ENCODE measurements at places on chromosomes 1 and 21.

DNA sequence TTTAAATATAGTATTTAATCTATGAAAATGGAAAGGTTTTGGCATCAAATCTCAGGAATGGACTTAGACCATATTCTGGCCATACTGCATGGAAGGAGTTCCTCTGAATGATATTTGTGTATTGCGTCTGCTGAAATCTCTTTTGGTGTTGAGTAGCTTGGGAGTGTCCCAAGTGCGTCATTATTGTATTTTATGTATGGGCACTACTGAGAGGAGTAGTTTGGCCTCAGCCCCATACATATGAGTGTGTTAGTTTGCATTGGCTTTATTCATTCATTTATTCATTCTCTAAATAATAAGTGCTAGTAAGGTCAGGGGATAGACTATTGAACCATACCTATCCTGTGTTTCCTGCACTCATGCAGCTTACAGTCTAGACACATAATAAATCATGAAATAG is 46.6 kb downstream of the CENPF start:
- DNase-seq = no peak

DNA sequence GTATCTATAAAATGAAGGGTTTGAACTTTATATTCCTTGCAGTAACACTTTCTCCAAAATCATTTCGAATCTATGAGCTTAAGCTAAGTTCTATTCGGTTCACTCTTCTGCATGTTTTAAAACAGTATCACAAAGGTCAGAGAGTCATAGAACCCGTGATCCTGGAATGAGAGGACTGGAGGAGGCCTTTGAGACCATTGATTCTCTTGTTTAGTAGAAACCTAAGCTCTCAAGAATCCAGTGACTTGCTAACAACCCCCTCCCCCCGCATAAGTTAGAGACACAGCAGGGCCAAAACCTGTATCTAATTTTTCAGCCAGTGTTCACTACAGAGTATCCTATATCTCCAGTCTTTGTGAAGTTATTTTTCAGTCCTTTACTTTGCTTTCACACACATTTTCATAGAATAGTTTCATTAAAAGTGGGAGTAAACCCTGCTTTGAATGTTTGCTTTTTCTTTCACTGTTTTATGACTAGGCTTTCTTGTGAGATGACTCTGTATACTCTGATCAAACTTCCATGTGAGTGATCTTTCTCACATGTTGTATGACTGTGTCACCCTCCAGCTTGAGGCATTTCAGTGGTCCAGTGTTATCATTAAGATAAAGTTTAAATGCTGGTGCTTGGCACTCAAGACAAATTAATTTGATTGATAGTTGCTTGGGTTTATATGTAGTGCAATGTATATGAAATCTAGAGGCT is 275.4 kb upstream of the SGIP1 start:
- DNase-seq = no peak

- no peak for DNase-seq
These were observed 23.4 kb downstream of the CCSAP start for GRCh38 chr1:229319487-229319886.

GRCh38 chr1:193769651-193770050 is 583.2 kb upstream of the B3GALT2 start:
- DNase-seq = no peak

GRCh38 chr1:240591078-240591477 is 20.9 kb downstream of the GREM2 start:
- DNase-seq = no peak

DNA sequence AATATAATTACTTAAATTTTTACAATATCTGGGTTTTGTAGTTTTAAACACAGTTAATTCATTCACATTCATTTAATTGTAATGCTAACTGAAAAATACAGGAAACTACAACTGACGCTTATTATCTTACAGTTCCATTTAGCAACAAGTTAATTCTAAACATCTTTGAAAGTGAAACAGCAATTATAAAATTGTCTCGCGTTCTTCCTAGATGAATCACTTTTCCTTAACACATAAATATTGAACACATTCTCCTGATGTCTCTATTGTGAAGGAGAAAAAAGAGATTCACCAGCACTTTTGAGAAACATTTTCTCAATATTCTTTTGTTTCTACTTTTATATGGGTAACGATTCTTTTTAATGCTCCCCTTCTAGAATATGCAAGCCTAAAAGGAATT is 6.4 kb downstream of the PTGFR start:
- DNase-seq = no peak

DNA sequence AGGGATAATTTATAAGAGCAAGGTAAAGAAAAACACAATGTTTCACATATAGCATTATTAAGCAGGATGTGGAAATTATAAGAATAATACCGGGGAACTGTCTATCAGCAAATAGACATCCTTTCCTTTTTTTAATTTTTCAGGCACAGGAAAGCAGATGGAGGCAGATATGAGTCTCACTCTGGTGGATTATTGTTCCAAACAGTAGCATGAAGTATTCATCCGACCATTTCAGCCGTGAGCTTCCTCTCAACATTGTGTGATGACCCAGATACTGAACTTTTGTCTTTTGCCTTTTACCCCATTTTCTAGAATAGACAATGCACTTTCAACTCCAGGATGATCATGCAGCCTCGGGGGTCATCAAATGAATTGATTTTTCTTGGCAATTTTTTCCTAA is 599.8 kb downstream of the ADGRL2 start:
- DNase-seq = no peak

DNA sequence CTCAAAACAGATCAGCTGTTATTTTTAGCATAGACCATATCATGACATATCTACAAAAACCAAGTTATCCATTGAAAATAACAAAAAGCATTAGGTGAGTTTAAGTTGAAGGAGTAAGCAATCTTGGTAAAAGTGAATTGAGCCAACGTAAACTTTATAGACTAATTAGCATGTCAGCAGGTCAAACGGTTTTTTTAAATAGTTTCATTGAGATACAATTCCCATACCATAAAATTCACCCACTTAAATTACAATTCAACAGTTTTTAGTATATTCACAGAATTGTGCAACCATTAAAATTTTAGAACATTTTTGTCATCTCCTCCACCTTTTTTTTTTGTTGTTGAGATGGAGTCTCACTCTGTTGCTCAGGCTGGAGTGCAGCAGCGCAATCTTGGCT is 92.1 kb downstream of the TGFBR3 start:
- DNase-seq = no peak

DNA sequence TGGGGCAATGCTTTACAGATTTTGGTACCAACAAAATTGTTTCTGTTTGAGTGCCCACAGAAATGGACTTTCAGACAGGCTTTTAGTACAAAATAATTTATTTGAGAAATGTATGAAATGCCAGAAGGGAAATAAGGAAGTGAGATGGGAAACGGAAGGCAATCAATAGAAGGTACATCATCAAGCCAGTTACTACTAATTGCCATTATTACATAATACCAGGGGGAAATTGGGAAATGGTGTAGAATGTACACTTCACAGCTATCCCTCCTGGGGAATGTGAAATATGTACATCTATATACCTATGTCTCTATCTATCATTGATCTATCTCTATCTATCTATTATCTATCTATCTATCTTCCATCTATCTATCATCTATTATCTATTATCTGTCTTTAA is 264.6 kb upstream of the B3GALT2 start:
- no peak for DNase-seq

DNA sequence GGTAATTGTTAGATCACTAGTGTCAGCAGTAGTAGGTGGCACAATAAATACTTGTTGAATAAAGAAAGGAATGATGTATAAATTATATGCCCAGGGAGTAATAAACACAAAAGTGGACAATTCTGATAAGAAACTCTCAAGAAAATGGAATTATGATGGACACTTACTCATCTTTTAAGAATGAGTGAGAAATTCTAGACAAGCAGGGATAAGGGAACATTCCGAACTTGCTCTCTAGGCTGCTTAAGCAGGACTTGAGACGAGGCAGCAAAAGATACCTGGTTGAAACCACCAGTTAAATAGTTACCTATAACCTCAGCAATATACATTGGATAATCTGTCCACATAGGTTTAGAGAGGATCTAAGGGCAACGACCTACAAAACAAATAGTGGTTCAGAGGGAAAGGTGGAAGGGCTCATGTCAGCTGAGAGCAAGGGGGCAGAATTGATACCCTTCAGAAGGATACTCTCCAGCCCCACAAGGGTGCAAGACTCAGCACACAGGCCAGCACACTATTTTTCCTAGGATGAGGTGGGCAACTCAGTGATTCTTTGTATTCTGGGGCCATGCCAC is 46.3 kb downstream of the XCL2 start:
- no peak for DNase-seq

GRCh38 chr1:103243481-103243880 is 135.2 kb upstream of the COL11A1 start:
- DNase-seq = no peak

GRCh38 chr1:181413836-181414235 is 69.5 kb upstream of the CACNA1E start:
- DNase-seq = no peak

DNA sequence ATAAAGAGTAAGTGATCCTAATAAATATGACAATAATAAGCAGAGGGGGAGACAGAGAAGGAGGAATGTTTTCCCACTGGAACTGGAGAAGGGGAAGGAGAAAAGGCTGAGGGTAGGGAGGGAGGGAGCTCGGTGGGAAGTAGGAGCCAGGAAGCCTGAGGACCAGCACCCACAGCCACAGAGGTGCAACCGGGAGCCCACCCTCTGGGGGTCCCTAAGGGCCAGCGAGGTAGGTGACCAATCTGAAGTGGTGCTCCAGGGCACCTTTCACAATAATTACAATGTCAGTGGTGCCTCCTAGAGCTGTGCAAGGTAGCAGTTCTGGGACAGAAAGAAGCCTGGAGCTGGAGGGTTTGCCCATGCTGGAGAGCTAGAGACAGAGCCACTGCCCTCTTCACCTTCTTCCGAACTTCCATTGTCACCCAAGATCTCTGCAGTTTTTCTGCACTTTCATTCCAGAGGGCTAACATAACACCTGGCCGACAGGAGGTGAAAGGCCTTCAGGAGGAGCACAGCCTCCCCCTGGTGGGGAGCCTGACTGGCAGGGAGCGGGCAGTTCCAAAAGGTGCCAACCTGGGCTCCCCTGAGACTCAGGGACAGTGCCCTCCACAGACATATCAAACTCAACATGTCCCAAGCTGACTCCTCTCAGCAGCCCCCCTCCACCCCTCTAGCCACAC is 4.1 kb upstream of the AHCYL1 start:
- DNase-seq = no peak

- no peak for DNase-seq
These were observed 61.2 kb upstream of the CCDC190 start for GRCh38 chr1:162922201-162922600.

- DNase-seq = peak; percentile 75
These were observed 444.2 kb downstream of the SETD4 start for GRCh38 chr21:35616090-35616489.

- no peak for DNase-seq
These were observed 22.1 kb upstream of the NPHP4 start for GRCh38 chr1:6014130-6014999.

- DNase-seq = no peak
These were observed 24.6 kb downstream of the C2CD2 start for GRCh38 chr21:41929248-41929647.

DNA sequence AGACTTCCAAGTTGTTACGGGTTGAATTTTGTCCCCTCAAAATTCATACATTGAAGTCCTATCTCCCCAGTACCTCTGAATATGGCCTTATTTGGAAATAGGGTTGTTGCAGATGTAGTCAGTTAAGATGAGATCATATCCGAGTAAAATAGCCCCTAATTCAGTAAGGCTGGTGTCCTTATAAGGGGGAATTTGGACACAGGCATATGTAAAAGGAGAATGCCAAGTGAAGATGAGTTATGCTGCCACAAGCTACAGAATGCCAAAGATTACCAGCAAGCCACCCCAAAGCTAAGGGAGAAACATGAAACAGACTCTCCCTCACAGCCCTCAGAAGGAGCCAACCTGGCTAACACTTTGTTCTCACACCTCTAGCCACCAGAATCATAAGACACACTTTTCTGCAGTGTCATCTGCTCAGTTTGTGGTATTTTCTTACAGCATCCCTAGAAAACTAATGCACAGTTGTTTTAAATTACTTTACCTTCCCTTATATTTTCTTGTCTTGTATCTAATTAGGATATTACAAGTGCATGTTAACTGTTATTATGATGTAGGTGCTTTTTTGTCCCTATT is 43.3 kb upstream of the PRDX6 start:
- no peak for DNase-seq

DNA sequence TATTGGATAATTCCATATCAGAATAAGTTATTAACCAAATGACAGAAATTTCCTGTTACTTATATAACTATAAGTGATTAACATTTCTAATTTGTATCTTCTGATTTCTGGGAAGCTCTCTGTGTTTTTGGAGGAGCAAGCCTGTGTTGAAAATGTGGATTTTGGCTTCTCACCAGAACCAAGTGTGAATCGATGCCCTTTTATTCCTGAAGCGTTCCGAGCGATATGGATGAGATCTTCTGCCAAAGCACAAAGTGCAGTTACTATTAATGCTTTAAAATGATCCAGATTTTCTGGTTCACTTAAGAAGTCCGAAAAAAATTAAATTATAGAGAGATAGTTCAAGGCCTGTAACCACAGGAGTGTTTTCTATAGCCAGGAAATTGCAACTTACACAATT is 22.8 kb downstream of the ALG14 start:
- DNase-seq = no peak

GRCh38 chr1:41503538-41504113 is 19.1 kb upstream of the EDN2 start:
- no peak for DNase-seq

- no peak for DNase-seq
These were observed 2.6 kb upstream of the TNFRSF8 start for GRCh38 chr1:12060500-12060899.

DNA sequence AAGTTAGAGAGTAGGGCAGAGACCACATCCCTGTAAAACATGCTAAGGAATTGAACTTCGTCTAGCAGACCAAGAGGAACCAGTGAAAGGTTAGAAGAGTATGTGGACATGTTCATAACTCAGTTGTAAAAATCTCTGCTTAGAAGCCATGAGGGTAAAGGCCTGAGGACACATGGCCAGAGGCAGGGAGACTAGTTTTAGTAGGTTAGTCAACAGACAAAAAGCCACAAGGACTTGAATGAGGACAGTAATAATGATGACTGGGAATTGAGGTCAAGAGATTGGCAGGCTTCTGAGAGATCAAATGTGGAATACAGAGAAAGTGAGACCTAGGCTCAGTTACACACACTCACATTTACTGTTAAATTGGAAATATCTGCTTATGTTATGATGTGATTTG is 205.5 kb upstream of the HOOK1 start:
- DNase-seq = no peak

Measured in astrocyte of the spinal cord (primary cell).